Activated T-helper 2 cell treated with anti-CD3 and anti-CD28 coated beads, Interferon-gamma antibody, Interleukin-2, Interleukin-4, amounts not matched to agents 10 μg/mL and 5 μg/mL and 100 μg/mL, durations not matched to agents 14 hours and 24 hours and 36 hours (primary cell): ENCODE measurements at places on chromosomes 16 and 17. TPM values are rescaled to one million over a fixed set of nuclear protein-coding genes. Genes with fewer than 3 reads are reported as not detected.
A peak's percentile ranks its signal among the peaks of the same experiment; 100 is the strongest.

Gene SYT17
- total RNA-seq: 0.34 and 0.57 TPM in 2 replicates

Gene HSD17B1
- 0.91 and 1.4 TPM in 2 replicates for total RNA-seq

Gene GRIN2A
- total RNA-seq: not detected in 2 replicates

Gene UTS2R
- 0.18 TPM in 1 of 2 replicates, not detected in the other for total RNA-seq

Gene SLC5A10
- not detected in 2 replicates for total RNA-seq

- peak overlapping the region; percentile 97 for H3K4me3 ChIP-seq
- H3K27me3 ChIP-seq: peaks cover 8% of the 10 kb centered on the region
- H3K27ac ChIP-seq: peak overlapping the region; percentile 87
- no peak for DNase-seq
- peaks cover 6% of the 10 kb centered on the region for H3K36me3 ChIP-seq
Measured at GRCh38 chr17:69326377-69327059, 415 bp downstream of the ABCA5 start.

DNA sequence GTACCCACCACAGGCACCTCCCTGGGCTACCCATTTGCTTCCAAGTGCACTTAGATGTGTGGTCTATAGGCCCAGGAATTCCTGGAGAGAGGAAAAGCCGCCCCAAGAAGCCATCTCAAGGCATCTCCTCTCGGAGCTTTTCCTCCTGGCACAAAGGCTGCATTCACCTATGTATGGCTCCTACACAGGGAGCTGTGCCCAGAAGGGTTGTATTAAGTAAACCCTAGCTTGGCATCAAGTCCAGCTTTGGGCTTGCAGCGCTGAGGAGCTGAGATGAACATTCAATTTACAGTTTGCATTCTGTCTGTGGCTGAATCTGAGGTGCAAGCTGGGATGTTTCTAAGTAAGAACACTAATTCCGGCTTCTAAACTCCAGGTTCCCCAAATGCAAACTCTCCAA is 81.3 kb downstream of the CDYL2 start:
- no peak overlapping the region for H3K27ac ChIP-seq
- H3K4me1 ChIP-seq: peaks cover 13% of the 10 kb centered on the region
- DNase-seq: no peak

- no peaks in the 10 kb centered on the region for H3K4me1 ChIP-seq
- H3K36me3 ChIP-seq: no peaks in the 10 kb centered on the region
- no peaks in the 10 kb centered on the region for H3K27me3 ChIP-seq
- no peak overlapping the region for H3K27ac ChIP-seq
- no peak for DNase-seq
Measured at GRCh38 chr17:67624886-67625656, 92.7 kb upstream of the NOL11 start.

GRCh38 chr16:50801036-50801435 is 59.1 kb downstream of the CYLD start:
- no peak for DNase-seq
- H3K36me3 ChIP-seq: peaks cover 46% of the 10 kb centered on the region
- H3K4me3 ChIP-seq: no peak overlapping the region
- no peaks in the 10 kb centered on the region for H3K27me3 ChIP-seq

DNA sequence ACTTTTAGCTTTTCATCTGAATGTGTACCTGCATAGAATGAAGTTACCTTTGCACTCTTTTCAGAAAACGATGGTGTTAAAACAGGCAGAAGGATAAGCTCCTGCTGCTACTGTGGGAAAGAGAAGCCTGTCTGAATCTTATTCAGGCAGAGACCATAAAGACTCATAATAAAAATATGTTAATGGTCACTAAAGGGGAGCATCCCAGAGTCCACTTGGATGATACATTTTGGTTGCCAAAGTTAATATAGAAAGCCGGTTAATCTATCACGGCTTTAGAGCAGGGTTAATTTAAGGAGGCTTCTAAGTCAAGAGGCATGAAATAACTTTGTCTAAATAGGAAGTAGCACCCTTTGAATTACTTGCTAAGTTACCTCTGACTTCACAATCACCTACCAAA is 2.9 kb downstream of the MARCHF10 start:
- no peak overlapping the region for H3K27ac ChIP-seq
- H3K4me1 ChIP-seq: no peaks in the 10 kb centered on the region
- peaks cover 33% of the 10 kb centered on the region for H3K27me3 ChIP-seq

GRCh38 chr17:79407385-79407784 is 203.5 kb downstream of the RBFOX3 start:
- no peak overlapping the region for H3K27ac ChIP-seq
- H3K4me1 ChIP-seq: no peaks in the 10 kb centered on the region
- DNase-seq: no peak
- no peak overlapping the region for H3K4me3 ChIP-seq
- peaks cover 21% of the 10 kb centered on the region for H3K27me3 ChIP-seq

GRCh38 chr17:58136669-58137279 is 11.4 kb upstream of the OR4D1 start:
- H3K4me3 ChIP-seq: no peak overlapping the region
- no peaks in the 10 kb centered on the region for H3K36me3 ChIP-seq
- H3K4me1 ChIP-seq: no peaks in the 10 kb centered on the region
- DNase-seq: no peak
- H3K27me3 ChIP-seq: peaks cover 24% of the 10 kb centered on the region

- H3K27me3 ChIP-seq: peaks cover 7% of the 10 kb centered on the region
- no peak for DNase-seq
- no peak overlapping the region for H3K4me3 ChIP-seq
Measured at GRCh38 chr17:7178973-7179316, 225 bp downstream of the ASGR1 start.

GRCh38 chr17:55442953-55443683 is 21.5 kb upstream of the MMD start:
- H3K27ac ChIP-seq: no peak overlapping the region
- no peaks in the 10 kb centered on the region for H3K36me3 ChIP-seq
- H3K4me1 ChIP-seq: no peaks in the 10 kb centered on the region
- H3K27me3 ChIP-seq: peaks cover 9% of the 10 kb centered on the region

DNA sequence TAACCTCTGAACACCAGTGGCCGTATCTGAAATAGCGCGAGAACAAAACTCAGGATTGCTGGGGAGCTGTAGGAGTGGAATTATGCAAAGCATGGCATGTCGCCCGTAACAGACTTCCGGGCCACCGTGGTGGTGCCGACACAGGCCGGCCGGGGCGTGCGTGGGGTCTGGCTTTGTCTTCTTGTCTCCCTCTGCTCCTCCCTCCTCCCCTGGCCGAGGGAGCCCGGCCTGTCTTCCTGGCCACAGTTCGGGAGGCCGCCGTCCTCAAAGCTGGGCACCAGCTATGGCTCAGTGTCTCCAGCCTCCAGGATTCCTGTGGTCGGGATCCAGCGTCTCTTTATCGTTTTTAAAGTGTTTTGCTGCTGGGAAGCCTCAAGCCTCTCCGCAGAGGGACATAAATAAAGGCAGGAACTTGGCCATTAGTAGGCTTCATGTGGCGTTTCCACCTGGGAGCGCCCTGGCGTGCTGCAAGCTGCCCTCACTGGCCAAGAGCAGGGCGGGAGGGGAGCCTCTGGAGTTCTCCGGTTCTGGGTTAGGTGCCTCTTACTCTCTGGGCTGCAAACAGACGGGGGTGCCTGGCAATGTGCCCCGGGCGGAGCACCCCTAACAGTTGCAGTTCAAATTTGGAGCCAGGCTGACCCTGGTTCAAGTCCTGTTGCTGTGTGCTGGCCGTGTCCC is 22.0 kb upstream of the NPTX1 start:
- H3K27me3 ChIP-seq: peaks cover 8% of the 10 kb centered on the region
- DNase-seq: no peak
